ENCODE measurements at places on chromosomes 7 and 10.

DNA sequence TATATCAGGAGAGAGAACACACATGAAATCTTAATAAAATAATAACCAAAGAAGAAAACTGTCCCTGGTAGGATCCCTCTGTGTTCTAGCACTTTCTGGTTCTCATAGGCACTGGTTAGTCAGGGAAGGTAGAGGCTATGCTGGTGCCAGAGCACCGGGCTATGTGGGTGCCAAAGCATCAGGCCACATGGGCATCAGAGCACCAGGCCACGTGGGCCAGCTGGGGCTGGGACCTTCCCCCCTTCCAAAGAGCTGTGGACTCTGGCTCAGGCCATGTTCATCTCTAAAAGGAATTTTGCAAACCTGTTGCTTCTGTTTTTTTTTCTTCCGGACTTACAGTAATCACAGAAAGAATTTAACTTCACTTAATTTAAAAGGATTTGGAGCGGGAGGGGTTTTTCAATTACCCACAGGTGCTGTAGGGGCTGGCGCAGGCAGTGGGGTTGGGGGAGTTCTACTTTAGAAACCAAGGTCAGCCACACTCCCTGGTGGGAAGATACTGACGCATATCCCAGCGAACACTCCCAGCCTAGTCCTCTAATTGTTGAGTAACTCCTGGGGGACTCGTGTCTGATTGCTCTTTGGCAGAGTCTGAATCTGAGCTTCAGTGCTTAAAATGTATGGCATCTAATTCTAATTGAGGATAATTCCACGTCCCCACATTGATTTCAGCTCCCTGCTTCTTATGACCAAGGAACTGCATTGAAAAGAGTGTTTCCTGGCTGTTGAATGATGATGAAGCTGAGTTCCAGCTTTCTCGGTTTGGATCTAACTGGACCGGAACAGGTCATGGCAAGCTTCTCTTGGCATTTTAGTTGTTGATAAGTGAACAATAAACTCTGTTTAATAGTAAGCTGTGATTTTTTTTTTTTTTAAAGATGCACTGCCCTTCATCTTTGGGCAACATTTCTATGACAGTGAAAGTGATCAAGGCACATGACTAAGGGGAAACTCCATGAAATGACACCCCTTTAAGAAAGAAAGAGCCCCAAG is 110.7 kb upstream of the FZD8 start:
- no peaks in the 10 kb centered on the region for H3K4me1 ChIP-seq
- DNase-seq, result no peak
- no peaks in the 10 kb centered on the region for H3K36me3 ChIP-seq
- no peak overlapping the region for H3K4me3 ChIP-seq
- no peaks in the 10 kb centered on the region for H3K27me3 ChIP-seq

GRCh38 chr10:62745581-62745980 is 58.9 kb upstream of the ADO start:
- no peaks in the 10 kb centered on the region for H3K4me1 ChIP-seq
- no peak overlapping the region for H3K4me3 ChIP-seq
- no peak overlapping the region for H3K27ac ChIP-seq
- H3K27me3 ChIP-seq, result no peaks in the 10 kb centered on the region

- no peak overlapping the region for H3K27ac ChIP-seq
- no peak for DNase-seq
- peaks cover 54% of the 10 kb centered on the region for H3K36me3 ChIP-seq
Measured at GRCh38 chr7:897771-898376, 21.5 kb downstream of the GET4 start.

- H3K4me1 ChIP-seq, result no peaks in the 10 kb centered on the region
- no peak overlapping the region for H3K27ac ChIP-seq
- DNase-seq, result no peak
- no peaks in the 10 kb centered on the region for H3K36me3 ChIP-seq
Measured at GRCh38 chr7:117061751-117062150, 108.5 kb downstream of the ST7 start.

DNA sequence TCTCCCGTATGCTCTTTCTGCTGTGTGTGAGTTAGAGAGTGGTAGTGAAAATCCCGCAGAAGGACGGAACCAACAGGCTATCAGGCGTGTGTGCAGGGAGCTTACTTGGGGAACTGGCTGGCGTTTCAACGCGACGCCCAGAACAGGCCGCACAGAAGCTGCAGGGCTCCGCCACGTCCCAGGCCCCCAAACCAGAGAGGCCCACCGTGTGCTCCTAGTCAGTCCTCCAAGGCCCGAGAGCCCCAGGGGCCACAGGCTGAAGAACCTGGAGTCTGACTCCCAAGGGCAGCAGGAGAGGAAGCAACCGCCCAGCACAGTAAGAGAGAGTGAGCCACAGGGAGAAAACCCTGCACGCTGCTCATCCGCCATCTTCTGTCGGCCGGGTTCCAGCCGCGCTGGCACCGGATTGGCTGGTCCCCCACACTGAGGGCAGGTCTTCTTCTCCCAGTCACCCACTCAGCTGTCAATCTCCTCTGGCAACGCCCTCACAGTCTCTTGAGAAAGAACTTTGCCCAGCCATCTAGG is 730.6 kb upstream of the VSTM2A start:
- DNase-seq, result peak; percentile 48
- no peaks in the 10 kb centered on the region for H3K4me1 ChIP-seq
- no peak overlapping the region for H3K4me3 ChIP-seq

All from trophoblast cell (in vitro differentiated cells and primary cell).